ENCODE measurements at places on chromosomes 4 and X.

DNA sequence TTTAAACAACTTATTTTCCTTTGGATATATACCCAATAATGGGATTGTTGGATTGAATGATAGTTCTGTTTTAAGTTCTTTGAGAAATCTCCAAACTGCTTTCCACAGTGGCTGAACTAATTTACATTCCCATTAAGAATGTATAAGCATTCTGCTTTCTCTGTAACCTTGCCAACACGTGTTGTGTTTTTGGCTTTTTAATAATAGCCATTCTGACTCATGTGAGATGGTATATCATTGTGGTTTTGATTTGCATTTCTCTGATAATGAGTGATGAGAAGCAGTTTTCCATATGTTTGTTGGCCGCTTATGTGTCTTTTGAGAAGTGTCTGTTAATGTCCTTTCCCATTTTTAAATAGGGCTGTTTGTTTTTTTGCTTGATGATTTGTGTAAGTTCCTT lies 155.6 kb upstream of the PITX2 start:
- no peak for DNase-seq

GRCh38 chr4:100633269-100633668 lies 115.4 kb upstream of the EMCN start:
- no peak for DNase-seq

DNA sequence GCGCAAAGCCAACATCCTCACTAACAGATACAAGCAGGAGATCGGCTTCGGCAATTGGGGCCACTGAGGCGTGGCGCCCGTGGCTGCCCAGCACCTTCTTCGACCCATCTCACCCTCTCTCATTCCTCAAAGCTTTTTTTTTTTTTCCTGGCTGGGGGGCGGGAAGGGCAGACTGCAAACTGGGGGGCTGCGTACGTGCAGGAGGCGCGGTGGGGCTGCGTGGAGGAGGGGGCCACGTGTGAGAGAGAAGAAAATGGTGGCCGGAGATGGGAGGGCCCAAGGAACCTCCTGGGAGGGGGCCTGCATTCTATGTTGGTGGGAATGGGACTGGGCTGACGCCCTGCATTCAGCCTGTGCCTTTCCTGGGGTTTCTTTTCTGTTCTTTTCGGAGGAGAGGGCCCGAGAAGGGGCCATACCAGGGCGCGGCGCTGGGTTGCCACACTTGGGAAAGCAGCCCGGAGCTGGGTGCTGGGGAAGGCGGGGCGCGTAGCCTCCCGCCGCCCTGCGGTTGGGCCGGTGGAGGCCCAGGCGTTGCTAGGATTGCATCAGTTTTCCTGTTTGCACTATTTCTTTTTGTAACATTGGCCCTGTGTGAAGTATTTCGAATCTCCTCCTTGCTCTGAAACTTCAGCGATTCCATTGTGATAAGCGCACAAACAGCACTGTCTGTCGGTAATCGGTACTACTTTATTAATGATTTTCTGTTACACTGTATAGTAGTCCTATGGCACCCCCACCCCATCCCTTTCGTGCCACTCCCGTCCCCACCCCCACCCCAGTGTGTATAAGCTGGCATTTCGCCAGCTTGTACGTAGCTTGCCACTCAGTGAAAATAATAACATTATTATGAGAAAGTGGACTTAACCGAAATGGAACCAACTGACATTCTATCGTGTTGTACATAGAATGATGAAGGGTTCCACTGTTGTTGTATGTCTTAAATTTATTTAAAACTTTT lies 4.5 kb downstream of the MID1IP1 start:
- DNase-seq: peak; percentile 84

- DNase-seq: no peak
These were observed 41.5 kb downstream of the HHIP start for GRCh38 chr4:144687466-144687865.

DNA sequence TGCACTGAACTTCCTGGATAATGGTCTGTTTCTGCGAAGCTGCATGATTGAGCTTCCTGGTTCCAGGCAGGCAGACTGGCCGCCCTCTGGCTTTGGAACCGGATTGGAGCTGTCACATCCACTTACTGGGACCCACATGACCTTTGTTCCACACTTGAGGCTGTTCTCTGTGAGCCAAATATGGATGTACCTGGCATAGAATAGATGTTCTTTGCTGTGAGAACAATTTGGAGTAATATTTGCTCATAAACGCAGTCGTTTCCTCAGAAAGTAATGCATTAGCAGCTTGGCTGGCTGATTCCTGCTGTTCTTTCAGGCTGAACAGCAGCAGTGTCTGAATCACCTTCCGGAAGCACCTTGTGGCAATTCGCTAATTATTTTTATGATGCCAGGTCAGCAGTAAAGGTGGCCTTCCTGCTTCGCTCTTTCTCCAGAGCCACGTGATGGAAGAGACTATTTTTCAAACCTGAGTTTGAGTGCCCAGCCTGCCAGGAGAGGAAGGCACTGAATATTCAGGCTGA lies 78.1 kb upstream of the BOD1L1 start:
- no peak for DNase-seq

DNA sequence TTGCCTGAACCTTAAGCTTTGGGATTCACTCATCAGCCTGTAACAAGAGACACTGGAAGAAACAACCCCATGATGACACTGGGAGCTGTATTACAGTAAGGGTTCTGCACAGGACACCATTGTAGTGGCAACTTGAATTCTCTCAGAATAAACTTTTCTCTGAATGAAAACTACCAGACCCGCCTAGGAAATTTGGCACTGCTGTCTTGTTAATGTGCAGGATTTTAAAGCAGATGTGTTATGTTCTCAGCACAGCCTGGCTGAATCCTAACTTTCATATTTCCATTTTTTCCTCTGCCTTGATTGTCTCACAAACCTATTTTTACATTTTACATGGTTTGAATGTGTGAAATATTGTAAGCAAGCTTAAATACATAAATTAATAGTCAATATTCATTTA lies 253.6 kb downstream of the UNC5C start:
- DNase-seq: no peak

GRCh38 chr4:110780538-110780937 lies 157.7 kb upstream of the PITX2 start:
- DNase-seq: no peak

DNA sequence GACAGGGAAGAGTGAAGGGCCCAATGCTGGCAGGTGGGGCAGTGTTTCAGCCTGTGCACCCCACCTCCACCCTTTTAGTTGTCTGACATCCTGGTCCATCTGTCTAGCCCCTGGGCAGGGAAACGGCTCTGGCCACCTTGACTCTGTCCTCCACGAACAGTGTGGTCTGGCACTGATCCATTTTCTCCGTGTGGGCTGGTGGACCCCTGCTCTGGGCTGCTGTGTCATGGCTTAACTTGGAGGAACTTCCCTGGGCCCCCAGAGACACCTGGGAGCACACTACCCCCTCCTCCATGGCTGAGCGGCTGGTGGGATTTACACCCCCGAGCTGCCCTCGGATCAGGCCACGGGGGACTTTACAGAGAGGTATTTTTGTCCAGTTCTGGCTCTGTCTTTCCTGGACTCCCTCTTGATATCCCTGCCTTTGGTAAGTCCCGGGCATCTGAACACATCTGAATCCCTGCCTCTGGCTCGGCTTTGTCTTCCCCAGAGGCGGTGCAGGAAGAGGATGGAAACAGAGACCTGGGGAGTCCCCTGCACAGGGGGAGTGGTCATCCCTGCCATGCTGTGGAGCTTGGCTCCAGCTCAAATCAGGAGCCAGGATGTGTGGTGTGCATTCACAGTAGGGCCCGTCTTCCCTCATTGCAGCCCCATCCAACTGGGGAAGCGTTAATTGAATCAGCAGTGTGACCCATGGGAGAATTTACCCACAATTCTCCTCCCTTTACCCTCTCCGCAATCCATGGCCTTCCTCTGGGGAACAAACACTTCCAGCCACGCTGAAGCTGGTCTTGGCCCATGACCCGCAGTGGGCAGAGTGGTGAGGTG lies 6.3 kb upstream of the NKX1-1 start:
- no peak for DNase-seq

DNA sequence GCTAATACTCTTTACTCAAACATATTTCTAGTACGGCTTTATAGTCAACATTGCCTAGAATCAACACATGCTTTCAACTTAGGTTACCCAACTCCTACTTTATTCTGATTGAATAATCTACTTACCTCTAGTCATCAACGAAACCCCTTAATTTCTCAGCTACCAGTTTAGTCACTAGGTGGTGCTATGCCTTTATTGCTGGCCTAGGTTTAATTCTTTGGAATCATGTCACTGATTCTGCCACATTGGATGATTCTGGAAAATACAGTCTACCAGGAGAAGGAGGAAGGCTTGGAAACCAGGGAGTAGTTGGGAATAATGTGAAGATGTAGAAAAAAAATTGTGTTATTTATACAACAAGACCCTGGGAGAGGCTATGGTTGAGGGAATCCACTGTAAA lies 167.7 kb downstream of the DCAF12L2 start:
- no peak for DNase-seq

Measured in natural killer cell (primary cell).